ENCODE measurements at places on chromosomes 16 and 17.
A peak's percentile ranks its signal among the peaks of the same experiment; 100 is the strongest.

DNA sequence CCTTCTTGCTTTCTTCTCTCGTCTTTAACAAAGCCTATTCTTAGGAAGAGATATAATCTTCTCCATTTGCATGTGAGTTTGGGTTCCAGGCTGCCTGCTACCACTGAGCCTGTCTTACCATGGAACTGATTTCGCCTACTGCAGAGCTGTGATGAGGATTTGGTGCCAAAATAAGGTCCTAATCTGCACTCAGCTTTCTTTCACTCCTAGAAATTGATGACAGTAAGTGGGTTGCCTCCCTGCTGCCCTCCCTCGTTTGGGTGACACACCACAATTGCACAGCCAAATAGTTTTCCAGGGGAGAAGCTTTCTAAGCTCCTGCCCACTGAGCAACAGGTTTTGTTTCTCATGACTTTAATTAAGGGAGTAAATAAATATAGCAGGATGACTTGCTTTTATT lies 25.1 kb upstream of the ASIC2 start:
- no peak for DNase-seq

GRCh38 chr16:47467501-47467900 lies 6.4 kb downstream of the PHKB start:
- no peak for DNase-seq

- DNase-seq, result no peak
These were observed 22.4 kb downstream of the CDRT15 start for GRCh38 chr17:14214271-14214670.

GRCh38 chr16:90008708-90009145 lies 10.5 kb downstream of the DBNDD1 start:
- peak; percentile 32 for DNase-seq

DNA sequence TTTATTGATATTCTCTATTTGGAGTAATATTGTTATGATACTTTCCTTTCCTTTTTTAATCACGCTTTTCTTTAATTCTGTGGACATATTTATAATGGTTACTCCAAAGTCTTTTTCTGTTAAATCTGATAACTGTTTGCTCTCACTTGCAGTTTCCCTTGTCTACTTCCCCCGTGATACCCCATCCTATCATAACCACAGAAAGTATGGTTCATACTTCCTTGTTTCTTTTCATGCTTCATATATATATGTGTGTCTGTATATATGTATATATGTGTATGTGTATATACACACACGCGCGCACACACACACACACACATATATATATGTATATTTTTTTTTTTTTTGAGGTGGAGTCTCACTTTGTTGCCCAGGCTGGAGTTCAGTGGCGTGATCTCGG lies 23.5 kb downstream of the SPECC1 start:
- DNase-seq, result no peak

DNA sequence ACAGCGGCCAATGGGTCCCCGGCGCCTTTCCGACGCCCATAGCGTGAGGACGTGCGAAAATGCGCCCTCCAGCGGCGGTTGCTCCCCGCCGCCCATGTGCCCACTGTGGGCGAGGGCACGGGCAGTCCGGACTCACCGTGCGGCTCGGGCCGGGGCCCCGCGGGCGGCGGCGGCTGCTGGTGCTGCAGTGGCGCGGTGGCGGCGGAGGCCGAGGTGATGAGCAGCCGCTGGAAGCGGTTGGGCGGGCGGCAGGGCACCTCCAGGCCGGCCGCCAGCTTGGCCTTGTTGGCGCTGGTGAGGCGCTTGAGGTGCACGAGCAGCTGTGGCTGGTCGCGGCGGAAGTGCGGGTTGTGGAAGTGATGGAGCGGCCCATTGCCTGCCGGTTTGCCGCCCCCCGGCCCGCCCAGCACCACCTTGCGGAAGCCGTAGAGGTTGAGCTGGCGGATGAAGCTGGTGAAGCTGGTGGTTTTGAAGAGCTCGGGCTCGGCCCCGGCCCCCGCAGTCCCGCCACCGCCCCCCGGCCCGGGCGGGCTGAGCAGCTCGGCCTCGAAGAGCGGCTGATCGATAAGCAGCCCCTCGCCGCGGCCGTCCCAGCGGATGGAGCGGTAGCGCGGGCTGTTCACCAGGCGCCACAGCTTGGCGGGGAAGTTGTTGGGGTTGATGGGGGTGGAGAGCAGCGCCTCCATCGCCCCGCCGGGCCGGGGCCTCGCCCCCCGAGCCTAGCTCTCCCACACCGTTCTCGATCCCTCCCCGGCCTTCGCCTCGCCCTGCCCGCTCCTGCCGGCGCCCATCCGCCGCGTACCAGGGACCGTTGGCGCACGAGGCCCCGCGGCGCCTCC lies at the start of gene HSF5:
HSF5 (minus strand) TSS at position 820 of the 839 bp plus-strand sequence; CDS start at position 686, 134 bp downstream.
- peak; percentile 48 for DNase-seq

- no peak for DNase-seq
These were observed 4.3 kb upstream of the CCL3 start for GRCh38 chr17:36094232-36094631.

DNA sequence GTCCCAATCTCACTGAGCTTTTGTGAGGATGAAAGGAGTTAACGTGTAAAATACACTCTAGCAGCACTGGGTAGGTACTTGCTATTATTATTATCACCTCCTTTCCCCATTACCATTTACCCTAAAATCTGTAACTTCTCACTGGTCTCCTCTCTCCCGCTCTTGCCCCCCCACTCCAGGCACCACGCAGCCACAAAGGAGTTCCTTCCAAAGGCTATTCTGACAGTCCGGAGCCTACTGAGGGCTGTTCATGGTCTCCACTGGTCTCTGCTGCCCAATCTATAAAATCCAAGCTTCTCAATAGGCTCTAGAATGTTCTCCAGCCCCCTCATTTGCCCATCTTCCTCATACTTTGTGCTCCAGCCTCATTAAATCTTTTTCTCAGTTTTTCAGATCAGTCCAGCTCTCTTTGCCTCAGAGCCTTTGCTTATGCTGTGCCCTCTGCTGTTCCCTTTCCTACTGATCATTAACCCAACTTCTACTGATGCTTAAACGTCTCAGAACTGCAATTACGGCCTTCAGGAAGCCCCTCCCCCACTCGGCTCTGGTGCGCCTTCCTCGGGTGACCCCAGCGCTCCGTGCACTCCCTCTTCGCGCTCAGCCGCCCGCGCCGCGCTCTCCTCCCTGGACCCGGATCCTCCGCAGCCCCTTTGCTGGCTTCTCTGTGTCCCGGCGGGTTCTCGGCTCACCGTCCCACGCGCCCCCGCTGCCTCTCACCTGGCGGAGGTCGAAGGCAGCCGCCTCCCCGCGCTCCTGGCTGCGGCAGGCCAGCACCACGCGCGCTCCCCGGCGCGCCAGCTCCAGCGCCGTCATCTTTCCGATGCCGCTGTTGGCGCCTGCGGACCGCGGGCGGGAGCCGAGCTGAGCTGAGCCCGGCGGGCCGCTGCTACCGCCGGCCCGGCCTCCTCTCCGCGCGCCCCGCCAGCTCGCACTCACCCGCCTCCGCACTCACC lies 737 bp downstream of the DHRS13 start:
- peak; percentile 44 for DNase-seq

- peak; percentile 36 for DNase-seq
These were observed at the start of gene PNMT for GRCh38 chr17:39667945-39668924. PNMT (plus strand) TSS chr17:39668453; CDS start chr17:39668476, 23 bp downstream.

GRCh38 chr16:7137560-7138330 lies 194.9 kb upstream of the RBFOX1 start:
- no peak for DNase-seq

DNA sequence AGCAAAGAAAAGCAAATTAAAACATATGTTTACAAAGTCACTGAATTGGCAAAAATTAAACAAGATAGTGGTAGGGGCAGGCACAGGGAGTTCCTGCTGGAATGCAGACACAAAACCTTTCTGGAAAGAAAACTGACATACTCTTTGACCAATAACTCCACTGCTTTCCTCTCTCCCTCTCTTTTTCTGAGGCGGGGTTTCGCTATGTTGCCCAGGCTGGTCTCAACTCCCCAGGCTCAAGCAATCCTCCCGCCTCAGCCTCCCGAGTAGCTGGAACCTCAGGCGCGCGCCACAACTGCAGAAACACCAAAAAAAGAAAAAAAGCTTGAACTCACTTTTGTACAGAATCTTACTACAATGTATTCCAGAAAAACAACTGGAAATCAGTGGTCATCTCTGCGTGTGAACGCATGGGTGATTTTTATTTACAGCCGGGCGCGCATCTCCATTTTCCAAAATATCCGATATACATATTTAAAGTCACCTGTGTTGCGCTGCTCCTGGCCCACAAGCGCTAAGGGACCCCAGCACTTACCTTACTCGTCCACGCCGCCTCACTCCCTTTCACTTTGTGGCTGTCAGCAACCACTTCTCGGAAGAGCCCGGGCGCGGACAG lies 480 bp downstream of the TXNL4B start:
- no peak for DNase-seq

- DNase-seq, result no peak
These were observed 2.0 kb downstream of the ROGDI start for GRCh38 chr16:4800290-4801041.

DNA sequence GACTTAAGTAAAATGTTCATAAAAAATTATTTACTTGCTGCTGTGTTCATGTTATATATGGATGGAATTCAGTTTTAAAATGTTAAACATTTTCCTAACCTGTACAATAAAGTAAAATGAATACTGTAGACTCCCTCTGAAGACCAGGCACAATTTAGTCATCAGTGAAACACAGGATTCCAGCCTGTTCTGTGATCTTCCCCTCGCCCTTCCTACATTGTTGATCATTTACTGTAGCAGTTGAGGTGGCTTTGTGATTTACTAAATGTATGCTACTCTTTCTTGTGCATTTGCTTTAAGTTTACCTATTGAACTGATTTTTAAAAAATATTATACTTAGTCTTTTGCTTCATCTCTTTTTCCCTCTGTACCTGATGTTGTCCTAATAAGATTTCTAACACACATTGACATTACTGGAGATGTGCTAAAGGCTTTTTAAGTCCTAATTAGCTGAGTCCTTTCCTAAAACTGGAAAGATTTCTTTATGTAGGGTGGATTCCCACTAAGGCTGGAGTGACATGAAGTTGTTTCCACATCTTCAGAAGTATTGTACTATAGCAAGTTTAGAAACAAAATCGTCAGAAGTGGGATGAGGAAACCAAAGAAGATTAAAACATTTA lies 38.1 kb downstream of the PHKB start:
- DNase-seq, result no peak

GRCh38 chr16:10644092-10644491 lies 50.6 kb downstream of the TEKT5 start:
- DNase-seq, result no peak

GRCh38 chr16:1145383-1146100 lies 7.4 kb upstream of the CACNA1H start:
- DNase-seq, result no peak

DNA sequence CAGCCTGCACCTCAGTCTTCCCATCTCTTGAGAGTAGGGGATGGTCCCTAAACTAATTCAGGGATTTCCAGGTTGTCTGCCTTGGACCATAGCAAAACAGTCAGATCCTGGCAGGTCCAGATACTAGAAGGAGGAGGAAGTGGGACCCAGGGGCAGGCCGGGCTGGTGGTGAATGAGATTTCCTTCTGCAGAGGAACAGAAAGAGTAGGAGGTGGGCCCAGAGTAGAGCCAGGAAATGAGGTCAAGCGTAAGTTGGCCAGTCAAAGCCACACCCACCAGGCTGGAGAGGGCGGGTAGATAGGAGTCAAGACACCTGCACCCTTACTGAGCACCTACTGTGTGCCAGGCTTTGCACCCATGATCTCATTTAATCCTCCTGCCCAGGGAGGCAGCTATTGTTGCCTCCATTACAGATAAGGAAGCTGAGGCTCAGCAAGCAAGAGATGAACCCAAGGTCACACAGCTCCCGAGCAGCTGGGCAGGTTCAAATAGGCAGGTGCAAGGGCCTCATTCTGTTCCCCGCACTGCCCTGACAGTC lies 2.6 kb downstream of the CDH5 start:
- no peak for DNase-seq

DNA sequence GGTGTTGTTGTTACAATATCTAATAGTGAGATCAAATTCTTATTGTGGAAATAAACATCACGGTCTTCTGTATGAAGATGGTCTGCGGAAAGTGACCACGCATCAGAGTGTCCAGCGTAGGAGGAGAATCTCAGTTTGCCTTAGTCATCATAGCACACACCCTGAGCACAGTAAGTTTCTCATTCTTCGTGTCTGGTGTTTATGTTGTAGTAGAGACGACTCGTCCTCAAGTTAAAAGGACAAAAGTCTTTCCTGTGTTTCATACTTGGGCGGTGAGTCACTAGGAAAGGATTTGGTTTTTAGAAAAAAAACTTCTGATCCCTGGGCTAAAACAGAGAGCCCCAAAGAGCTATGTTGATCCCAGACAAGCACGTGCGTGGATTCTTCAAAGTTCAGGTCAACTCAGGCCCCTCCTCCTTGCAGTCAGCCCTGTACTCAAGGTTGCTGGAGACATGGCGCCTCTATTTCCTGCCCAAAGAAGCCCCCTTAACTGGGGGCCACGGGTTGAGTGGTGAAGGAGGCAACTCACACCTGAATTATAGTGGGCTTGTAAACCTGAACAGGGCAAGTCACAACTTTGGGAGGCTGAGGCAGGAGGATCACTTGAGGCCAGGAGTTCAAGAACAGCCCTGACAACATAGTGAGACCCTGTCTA lies 170.4 kb downstream of the ZFHX3 start:
- DNase-seq, result no peak

DNA sequence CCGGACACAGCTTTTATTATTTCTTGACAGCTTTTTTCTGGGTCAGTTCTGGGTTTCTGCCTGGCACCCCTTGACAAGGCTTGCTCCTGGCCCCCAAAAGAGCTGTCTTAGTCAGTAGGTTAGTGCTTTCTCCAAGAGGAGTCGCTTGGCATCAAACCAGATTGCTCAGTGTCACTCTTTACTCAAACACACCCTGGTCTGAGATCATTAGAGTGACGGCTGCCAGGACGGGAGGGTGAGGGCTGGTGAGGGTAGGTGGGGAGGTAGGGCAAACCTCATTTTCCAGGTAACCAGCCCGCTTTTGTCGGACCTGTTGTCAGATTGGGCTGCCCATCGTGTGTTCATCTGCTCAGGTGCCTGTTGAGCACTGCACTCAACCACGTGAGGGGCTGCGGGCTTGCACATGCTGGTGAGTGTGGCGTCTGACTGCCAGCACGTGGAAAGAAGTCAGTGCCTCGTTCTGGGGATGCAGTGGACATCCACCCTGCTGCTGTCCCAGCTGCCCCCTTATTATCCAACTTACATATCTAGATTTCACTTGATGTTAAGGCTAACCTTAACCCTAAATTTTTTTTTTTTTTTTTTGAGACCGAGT lies 12.4 kb downstream of the TMEM94 start:
- DNase-seq, result no peak

DNA sequence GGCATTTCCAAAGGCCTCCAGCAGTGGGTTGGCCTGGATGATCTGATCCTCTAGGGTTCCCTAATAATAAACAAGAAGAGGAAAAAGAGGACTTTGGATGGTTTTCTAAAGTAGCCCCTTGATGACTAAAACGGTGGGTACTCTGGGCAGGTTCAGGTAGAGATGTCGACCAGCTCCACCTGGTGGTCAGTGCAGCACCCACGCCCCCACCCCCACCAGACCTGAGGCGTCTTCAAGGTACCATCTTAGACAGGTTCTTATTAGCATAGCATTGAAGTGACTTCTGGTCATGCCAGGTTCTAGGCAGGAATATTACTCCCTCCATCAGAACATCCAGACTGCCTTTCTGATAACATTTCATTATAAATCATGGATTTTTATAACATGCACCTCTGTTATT lies 15.0 kb downstream of the MYH13 start:
- DNase-seq, result no peak
